ENCODE measurements at places on chromosomes 2 and 18.

- no peak for DNase-seq
Measured at GRCh38 chr2:134327367-134327766, 73.5 kb downstream of the MGAT5 start.

DNA sequence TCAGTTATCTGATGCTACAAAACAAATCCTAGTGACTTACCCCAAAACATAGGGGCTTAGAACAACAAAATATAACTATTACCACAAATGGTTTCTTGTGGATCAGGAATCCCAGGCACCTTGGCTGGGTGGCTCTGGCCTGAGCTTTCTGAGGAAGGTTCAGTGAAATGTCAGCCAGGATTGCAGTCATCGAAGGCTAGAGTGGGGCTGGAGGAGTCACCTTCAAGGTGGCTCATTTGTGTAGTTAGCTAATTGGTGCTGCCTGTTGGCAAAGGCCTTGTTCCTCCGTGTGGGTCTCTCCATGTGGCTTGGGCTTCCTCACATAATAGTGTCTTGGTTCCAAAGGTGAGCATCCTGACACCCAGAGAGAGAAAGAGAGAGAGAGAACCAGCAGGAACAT lies 57.4 kb downstream of the COPS8 start:
- DNase-seq: no peak

DNA sequence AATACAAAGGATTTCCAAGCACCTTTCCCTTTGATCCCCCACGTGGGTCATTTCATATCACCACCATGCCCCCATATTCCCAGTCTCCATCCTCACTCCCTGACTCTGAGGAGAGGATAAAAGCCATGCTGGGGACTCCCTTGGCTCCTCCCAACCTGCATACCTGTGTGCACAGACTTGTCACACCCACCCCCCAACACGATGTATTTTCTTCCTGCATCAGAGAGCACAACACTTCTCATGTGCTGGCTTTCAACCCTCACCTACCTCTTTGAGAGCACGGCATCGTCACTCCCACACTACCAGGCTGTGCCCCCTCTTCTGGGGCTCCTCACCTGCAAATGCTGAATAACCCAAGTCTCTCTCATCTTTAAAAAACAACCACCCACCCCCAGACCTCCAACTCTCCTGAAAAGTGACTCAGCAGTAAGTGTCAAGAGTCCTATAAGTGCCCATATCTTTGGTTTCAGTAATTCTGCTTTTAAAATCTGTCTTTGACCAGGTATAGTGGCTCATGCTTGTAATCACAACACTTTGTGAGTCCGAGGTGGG lies 53.1 kb downstream of the AP1S3 start:
- DNase-seq: no peak

- DNase-seq: no peak
Measured at GRCh38 chr2:108220942-108221541, 18.7 kb upstream of the SULT1C3 start.

GRCh38 chr18:61699397-61700110 lies 193.3 kb downstream of the RNF152 start:
- DNase-seq: no peak
